ENCODE measurements at places on chromosomes 7 and 10.

DNA sequence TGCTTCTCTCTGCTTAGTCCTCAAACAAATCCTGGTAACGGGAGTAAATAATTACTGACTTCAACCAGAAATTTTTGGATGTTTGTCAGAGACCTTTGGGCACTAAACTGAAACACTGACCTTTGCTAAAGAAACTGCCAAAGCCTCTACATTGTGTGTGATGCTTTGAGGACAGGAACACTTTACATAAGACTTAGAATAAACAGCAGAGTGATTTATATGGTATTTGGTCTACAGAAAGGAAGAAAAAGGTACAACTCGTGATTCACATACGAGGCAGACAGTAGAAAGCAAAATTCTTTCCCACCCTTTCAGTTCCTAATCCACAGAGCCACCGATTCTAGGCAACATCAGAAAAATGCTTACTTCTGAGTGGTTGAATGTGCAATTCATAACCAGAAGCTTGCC, 59.8 kb downstream of the SLC16A12 start:
- peak; percentile 79 for DNase-seq

GRCh38 chr10:131149111-131149510, 162.4 kb downstream of the TCERG1L start:
- no peak for DNase-seq

GRCh38 chr7:73985737-73986141, 42.2 kb upstream of the ELN start:
- DNase-seq, result no peak

- no peak for DNase-seq
These were observed 88.1 kb upstream of the FAM204A start for GRCh38 chr10:118430190-118430589.

DNA sequence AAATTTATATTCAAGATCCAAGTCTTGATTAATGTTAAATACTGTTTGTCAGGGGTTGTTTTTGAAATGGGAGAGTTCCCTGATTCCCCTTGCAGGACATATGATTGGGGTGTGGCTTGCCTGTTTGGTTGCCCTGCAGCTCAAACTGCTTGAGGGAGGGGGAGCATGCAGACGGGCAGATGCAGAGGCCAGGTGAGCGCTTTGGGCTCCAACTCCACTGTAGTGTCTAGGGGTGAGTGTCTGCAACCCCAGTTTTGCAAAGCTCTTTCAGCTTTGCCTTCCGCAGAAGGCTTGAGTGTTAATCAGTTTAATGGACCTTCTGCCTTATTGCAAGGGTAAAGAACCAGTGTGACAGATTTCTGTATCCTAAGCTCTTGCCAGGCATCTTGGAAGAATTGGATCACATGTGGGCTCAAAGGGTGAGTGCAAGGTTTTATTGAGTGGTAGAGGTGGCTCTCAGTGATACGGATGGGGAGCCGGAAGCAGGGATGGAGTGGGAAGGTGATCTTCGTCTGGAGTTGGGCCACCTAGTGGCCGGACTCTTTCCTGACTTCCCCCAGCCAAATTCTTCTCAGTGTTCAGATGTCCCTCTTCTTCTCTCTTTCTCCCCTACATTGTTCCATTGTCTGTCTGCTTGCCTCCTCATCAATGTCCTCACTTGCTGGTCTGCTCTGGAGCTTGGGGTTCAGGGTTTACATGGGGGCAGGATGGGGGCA, 479.7 kb downstream of the ATRNL1 start:
- DNase-seq, result peak; percentile 4

DNA sequence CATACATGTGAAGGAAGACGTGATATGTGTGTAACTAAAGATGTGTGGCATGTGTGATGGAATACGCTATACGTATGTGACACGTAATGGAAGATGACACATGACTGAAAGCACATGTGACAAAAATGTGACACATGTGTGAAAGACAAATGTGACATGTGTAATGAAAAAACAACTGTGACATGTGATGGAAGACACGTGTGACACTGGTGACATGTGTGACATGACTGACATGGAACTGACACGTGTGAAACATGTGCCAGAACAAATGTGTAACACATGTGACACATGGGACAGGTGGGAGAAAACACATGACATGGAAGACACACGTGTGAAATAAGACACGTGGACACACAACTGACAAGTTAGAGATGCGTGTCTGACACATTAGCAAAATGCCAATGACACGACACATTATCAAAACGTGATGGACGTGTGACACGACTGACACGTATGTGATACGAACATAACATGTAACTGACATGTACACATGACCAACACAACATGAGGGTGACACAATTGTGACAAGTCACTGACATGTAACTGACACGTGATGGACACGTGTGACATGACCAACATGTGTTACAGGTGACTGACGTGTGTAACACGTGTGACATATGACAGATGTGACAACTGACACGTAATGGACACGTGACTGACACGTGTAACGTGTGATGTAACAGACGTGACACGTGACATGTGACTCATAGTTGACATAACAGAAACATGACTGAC, 24.4 kb downstream of the CRPPA start:
- DNase-seq, result no peak

- DNase-seq, result no peak
These were observed 161.3 kb upstream of the AUTS2 start for GRCh38 chr7:69436946-69437345.

GRCh38 chr7:92969061-92969460, 132.7 kb upstream of the CDK6 start:
- no peak for DNase-seq

GRCh38 chr7:121623130-121623872, 227.2 kb upstream of the FAM3C start:
- no peak for DNase-seq

GRCh38 chr7:119929891-119930290, 343.1 kb upstream of the KCND2 start:
- no peak for DNase-seq

DNA sequence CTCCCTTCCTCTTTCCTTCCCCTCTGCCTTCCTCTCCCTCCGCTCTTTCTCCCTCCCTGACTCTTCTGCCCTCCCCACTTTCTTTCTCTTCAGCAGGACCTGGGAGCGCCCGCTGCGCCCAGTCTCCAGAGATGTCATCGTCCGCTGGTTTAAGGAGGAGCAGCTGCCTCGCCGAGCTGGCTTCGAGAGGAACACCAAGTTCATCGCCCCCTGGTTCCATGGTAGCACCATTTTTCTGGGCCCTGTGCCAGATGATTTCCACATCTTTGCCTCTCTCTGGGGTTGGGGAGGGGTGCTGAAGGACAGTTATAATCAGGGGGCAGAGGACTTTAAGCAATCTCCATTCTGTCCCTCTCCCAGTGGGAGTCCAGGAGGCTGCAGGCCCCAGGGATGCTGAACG, 71.6 kb downstream of the SH2D4B start:
- no peak for DNase-seq

GRCh38 chr10:113347508-113347907, 205.3 kb upstream of the HABP2 start:
- DNase-seq, result no peak

- DNase-seq, result no peak
These were observed 3.2 kb downstream of the OPN4 start for GRCh38 chr10:86657396-86658011.

GRCh38 chr10:97404044-97404443, 2.9 kb upstream of the RRP12 start:
- no peak for DNase-seq

DNA sequence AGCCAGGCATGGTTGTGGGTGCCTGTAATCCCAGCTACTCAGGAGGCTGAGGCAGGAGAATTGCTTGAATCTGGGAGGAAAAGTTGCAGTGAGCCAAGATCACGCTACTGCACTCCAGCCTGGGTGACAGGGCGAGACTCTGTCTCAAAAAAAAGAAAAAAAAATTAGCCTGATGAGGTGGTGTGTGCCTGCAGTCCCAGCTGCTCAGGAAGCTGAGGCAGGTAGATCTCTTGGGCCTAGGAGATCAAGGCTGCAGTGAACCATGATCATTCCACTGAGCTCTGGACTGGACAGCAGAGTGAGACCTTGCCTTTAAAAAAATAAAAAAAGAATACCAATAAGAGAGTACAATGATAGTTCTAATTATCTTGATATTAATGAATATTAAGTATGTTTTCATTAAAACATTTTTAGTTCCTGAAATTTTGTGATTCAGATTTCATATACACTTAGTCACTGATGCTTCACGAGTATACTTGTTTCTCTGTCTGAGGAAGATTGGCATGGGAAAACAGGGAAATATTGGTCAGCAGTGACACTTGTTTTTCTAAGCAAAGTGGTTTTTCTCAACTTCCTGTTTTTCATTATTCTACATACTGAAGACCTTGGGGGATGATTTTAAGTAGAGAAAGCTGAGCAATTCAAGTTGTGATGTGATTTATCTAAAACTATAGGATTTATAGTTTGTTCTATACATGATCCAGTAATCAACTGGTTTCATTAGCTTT, 76.8 kb downstream of the ADK start:
- DNase-seq, result no peak
